Fibroblast of skin of scalp (primary cell): ENCODE measurements at places on chromosomes 11 and 22.

DNA sequence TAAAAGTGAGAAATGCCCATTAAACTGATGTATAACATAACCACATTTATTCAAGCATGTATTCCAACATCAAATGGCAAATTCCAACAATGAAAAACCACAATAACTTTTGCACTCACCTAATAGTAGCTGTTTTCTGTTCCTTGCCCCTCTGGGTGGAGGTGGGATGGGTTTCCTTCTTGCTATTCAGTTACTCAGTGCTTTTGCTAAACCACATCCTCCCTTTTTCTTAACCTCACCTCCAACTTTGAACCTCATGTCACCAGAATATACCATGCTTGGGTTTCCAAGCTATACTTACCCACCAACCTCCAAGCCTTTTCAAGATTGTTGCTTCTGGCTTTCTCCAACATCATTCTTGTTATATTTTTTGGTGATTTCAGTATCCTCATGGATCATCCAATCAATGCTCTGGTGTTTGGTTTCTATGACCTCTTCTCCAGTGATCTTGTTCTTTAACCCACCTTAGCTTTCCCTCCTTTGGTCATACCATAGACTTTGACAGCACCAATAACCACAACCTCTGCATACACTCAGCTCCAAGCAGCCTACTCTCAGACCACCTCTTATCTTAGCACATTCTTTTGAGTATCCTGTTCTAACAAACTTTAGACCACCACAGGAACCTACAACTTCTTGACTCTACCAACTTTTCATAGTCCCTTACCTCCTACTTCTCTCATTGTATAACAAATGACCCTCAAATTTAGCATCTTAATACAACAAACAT is 3.2 kb upstream of the CCDC15 start:
- no peak for DNase-seq

- no peak for DNase-seq
Observed at GRCh38 chr11:66417000-66417399, 3.8 kb upstream of the NPAS4 start.

DNA sequence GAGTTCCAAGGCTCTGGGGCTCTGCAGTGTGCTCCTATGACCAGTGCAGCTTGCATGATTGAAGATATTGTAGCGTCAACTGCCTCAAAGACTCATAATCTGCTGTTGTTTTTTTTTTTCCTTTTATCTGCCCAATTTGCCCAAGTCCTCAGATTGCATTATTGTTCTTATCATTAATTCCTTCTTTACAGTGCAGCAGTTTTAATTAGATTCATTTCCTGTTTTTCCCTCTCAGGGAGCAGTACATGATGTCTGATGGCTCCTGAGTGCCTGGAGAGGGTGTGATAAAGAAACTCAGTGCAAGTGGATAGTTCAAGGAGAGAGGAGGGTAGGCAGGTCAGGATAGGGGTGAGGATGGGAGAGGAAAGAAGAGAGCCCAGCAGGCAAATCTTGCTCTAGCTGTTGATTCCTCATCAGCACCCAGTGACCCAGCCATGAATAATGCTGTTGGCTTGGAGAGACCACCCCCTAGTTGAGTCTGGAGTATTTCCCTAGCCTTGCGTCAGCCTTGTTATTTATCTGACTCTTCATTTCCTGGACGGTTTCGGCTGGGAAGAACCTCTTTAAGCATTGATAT is 219.6 kb upstream of the SESN3 start:
- DNase-seq = peak; percentile 87

- DNase-seq = no peak
Observed at GRCh38 chr11:1494650-1495049, 8.1 kb upstream of the MOB2 start.

DNA sequence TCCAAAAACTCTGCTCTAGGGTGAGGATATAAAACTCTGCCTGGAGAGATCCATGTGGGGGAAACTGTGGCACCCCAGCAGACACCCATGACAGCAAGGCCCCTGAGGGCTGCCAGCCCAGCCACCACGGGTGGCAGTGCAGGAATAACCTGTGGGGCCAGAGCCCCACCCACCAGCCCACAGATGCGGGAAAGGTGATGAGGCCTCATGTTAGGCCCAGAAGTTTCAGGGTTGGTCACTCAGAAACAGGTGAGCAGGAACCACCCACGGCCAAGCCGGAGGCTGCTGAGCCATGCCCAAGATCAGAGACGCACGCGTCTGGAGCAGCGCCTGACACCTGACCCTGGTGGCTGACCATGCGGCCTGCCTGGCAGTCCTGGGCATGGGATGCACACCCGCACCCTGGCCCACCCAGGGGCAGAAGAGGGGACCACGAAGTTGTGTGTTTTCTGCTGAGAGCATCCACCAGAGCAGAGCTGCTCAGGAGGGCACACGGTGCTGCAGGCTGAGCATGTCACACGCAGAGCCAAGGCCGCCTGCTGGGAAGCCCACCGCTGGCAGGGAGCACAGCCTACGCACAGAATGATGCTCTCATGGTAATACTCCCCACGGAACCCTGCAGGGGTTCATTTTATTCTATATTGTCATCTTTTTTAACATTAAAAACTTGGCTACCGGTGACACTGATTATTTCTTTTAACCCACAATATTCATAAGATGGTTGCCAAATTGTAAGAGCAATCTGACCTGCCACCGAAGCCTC is 41.2 kb downstream of the DUSP8 start:
- no peak for DNase-seq

DNA sequence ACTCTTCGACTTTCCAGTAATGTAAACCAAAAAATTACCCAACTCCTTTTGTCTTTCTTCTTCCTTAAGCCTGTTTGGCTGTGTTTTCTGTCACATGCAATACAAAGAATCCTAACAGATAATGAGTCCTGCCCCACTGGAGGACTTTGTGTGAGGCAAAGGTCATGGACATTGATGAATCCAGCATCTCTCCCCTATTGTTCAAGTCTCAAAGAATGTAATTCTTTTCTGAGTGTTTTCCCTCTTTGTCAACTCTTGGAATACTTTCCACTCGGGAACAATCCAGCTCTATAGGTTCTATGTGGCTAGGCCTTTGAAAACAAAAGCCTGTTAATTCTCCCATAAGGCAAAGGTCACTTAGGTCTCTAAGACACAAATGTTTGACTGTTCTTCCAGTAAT is 100.7 kb downstream of the FAR1 start:
- DNase-seq = no peak
